ENCODE measurements at places on chromosomes 7 and 10.

DNA sequence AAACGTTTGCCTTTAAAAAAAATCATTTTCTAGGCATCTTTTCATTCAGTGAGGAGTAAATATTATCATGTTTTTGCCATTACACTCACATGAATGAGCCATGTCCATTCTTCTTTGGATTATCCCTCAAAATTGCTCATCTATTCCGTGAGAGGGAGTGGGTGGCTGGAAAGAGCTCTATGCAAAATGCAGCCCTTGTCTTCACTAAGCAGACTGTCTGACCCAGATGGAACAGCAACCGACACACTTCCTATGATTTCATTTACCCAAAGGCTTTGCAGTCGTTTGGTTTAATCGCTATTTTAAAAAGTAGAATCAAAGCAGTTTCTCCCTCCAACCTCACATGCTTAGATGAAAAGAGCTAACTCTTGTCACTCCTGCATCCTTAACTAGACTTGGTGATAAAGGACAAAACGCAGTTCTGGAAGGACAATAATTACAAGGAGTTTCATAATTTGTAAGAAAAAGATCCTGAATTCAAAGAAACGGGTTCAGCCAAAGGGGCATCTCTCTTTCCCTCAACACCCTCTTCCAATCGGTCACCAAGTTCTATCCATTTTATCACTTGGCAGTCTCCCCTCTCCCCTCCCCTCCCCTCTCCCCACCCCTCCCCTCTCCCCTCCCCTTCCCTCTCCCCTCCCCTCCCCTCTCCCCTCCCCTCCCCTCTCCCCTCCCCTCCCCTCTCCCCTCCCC is 198.1 kb upstream of the STK17A start:
- no peak for DNase-seq

GRCh38 chr10:6473901-6474370 is 106.1 kb downstream of the PRKCQ start:
- DNase-seq, result no peak

GRCh38 chr10:31745612-31746376 is 182.8 kb downstream of the ARHGAP12 start:
- DNase-seq, result no peak

- no peak for DNase-seq
These were observed 169.6 kb downstream of the COBL start for GRCh38 chr7:51146816-51147586.

GRCh38 chr7:73638911-73639310 is 14.6 kb upstream of the MLXIPL start:
- no peak for DNase-seq

DNA sequence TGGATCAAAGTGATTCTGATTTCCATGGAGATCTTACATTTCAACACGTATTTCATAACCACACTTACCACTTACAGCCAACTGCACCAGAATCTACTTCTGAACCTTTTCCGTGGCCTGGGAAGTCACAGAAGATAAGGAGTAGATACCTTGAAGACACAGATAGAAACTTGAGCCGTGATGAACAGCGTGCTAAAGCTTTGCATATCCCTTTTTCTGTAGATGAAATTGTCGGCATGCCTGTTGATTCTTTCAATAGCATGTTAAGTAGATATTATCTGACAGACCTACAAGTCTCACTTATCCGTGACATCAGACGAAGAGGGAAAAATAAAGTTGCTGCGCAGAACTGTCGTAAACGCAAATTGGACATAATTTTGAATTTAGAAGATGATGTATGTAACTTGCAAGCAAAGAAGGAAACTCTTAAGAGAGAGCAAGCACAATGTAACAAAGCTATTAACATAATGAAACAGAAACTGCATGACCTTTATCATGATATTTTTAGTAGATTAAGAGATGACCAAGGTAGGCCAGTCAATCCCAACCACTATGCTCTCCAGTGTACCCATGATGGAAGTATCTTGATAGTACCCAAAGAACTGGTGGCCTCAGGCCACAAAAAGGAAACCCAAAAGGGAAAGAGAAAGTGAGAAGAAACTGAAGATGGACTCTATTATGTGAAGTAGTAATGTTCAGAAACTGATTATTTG is 15.3 kb downstream of the HNRNPA2B1 start:
- DNase-seq, result no peak

DNA sequence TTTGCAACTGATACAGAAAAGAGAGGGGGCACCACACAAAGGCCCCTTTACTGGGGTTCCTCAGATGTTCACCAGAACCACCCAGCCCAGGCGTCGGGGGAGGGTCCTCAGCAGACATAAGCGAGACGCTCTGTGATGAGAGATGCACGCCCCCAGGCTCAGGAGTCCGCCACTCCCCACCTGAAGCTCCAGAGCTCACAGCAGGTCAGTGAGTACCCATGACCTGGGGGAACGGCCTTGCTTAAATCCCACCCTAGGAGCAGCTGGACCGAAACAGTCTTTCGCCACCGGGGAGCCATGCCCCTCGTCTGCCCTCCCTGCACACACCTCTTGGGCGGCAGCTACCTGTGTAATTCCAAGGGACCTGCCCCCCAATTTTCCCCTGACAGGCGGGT is 2.8 kb downstream of the CRYGN start:
- no peak for DNase-seq

GRCh38 chr7:1940863-1941262 is 270.8 kb downstream of the ELFN1 start:
- DNase-seq, result no peak

- DNase-seq, result no peak
These were observed 101.6 kb downstream of the DYNC2I1 start for GRCh38 chr7:158957921-158958491.

- no peak for DNase-seq
These were observed 493.4 kb downstream of the SEMA3D start for GRCh38 chr7:84693483-84693882.

DNA sequence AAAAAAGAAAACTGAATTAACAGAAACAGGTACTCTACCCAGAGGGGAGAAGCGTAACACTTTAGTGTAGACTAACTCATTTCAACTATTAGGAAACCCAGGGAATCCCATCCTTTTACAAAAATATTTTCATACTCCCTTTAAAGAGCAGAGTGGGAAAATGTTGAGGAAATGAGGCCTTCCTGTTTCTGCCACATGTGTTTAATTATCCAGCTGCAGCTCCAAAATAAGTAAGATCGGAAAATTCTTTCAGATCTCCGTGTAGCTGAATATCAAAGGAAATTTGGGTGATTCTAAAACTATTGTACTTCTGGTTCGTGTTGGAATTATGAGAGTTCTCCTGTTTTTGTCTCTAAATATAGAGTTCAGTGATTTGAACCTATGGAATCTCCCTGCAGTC is 58.0 kb upstream of the CAV2 start:
- DNase-seq, result no peak

- DNase-seq, result peak; percentile 97
These were observed at the start of gene TRA2A for GRCh38 chr7:23531794-23532489. TSS of gene TRA2A (minus strand) at chr7:23531981. CDS start at chr7:23531824, 157 bp downstream.

- DNase-seq, result no peak
These were observed 15.4 kb upstream of the FKBP9 start for GRCh38 chr7:32941681-32942414.

DNA sequence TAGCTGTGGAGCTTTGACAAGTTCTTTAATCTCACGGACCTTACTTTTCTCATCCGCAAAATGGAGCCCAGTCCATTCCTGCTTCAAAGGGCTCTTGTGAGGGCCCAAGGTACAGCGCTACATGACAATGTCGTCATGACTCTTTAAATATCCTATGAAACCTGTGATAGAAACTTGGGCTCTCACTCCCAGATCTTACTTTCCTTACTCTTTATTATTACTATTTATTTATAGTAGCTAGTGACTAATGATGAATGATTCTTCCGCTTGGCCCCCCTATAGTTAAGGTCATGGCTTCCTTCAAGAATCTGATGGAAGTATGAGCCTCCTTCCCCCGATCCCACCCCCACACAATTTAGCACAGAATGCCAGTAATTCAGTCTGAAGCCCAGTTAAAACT is 41.9 kb downstream of the RBM20 start:
- no peak for DNase-seq

- DNase-seq, result no peak
These were observed 73.6 kb upstream of the RPA3 start for GRCh38 chr7:7792056-7792455.

DNA sequence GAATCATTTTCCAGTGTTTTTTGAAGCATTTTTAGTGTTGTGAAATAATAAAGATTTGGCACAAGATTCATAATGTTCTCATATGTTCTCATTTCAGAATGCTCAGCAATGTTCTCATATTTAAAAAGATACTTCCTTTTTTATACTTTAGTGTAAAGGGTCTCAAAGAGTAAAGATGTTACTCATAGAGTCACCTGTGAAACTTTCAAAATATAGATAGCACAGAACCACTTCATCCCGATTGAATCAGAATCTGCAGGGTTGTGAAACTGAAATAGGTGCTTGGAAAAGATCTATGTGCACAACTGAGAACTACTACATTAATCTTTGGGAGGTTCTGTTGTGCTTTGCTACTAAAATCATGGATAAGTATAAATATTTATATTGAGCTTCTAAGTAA is 144.7 kb downstream of the MDFIC start:
- DNase-seq, result no peak

GRCh38 chr7:7550663-7551062 is 15.0 kb upstream of the COL28A1 start:
- no peak for DNase-seq

GRCh38 chr7:106891548-106892410 is 26.7 kb downstream of the PIK3CG start:
- no peak for DNase-seq

GRCh38 chr10:29926693-29927048 is 132.7 kb downstream of the JCAD start:
- no peak for DNase-seq

- no peak for DNase-seq
These were observed 296.2 kb downstream of the LRRTM3 start for GRCh38 chr10:67221939-67222494.

DNA sequence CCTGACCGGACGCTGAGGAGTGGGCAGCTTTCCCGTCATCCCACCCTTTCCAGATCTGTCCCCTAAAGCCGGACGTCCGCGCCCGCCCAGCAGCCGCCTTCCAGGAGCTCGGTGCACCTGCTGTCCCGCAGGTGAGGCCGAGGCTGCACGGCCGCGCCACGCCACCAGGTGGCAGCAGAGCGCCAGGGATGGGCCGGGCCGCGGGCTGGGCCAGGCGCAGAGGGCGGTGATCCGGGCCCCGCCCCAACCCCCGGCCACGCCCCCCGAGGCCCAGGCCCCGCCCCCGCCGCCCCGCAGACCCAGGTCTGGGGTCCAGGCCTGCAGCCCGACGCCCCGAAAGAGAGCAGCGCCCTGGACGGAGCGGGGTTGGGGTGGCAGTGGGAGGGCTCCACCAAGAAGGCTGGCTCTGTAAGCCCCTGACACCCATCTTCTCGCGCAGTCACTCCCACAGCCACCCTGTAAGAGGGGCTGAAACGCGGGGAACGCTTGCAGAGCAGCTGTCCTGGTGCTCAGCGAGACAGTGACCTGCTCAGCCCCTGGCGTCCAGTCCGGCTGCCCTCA is 32.2 kb downstream of the FOXL3 start:
- DNase-seq, result peak; percentile 79

GRCh38 chr7:1499367-1500029 is 4.7 kb downstream of the INTS1 start:
- no peak for DNase-seq

- DNase-seq, result no peak
These were observed 48.6 kb upstream of the CNPY1 start for GRCh38 chr7:155594961-155595366.

DNA sequence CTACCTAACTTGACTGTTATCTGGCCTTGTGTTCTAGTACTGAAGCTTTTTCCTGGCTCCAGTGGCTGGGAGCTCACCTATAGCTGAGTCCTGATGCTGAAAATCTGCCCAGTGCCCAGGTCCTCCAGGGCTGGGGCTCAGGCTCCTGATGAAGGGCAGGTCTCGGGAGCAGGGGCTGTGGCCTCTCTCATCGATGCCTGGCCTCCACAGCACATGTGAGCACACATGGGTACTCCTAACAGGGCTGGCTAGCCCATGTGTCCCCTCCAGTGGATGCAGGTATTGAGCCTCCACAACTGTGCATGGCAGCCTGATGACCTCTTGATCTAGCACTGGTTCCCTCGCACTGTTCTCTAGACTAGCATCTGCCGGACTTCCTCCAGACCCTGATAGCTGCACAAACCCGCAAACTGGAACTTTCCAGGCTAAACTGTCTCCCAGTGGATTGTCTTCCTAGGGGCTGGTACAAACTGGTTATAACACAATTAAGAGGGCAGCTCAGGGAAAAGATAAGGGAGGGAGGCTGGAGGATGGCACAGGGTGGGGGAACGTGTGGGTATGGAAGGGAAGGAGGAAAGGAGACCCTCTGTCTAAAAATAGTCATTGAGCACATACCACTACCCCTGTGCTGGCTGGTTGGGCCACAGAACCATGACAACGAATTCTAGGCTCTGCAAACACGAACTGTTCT is 35.1 kb downstream of the PLAC9 start:
- no peak for DNase-seq

GRCh38 chr7:100342765-100343164 is 15.2 kb upstream of the PILRB start:
- DNase-seq, result no peak

DNA sequence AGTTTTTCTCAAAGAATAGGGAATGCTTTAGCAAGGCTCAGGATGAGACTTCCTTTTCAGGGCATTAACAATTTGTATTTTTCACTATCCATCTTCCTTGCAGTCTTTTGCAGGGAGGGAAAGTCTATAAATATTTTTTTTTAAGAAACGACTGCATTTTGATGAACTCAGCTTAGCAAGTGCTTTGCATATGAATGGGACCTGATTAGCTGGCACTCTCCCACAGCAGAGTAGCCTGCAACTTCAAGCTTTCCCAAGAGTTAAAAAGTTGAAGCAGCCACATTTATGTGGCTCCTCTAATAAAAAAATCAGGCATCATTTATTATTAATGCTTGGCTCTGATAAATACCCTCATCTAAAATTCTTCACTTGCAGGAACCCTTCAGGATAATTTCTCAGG is 134.0 kb downstream of the GRID1 start:
- DNase-seq, result no peak

DNA sequence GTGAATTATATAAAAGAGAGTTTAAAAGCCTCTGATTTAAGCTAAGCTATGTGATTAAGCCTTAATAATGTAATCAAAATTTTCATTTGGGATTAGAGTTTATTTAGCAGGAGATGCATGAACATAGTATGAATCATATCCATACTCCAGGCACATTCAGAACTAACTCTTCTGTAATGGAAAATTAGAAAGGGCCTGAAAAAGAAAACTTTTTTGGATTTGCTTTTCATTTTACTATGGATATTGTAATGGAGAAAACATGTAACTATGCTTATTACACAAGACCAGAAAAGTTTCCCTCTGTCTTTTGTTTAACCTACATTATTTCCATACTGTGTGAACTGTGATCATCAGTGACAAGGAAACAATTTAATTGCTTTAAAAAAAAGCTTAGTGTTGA is 22.0 kb downstream of the TES start:
- DNase-seq, result no peak

DNA sequence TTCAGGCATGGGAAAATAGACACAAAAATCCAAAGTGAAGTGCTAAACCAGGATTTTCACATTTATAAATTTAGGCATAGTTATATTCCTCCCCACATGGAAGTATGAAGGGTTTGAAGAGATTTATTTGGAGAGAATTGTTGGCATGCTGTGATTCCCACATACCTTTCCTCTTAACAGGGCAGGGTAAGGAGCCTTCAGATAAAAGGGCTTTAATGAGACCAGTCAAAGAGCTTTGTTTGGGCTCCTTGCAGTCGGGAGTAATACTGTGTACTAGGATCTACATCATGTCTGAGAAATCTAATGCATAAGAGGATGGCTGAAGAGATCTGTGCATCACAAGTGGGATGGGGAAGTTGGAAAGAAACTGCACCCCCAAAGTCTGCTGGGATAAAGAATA is 140.8 kb upstream of the PTN start:
- DNase-seq, result no peak

Data from stimulated activated CD4-positive, alpha-beta T cell treated with anti-CD3 and anti-CD28 coated beads, Interleukin-12 subunit alpha, Interleukin-12 subunit beta, amount 100 ng/mL, for 24 hours (primary cell).